GM12878 (cell line): ENCODE measurements at places on chromosomes 11 and 22.
A peak's percentile ranks its signal among the peaks of the same experiment; 100 is the strongest.

- DNase-seq, result no peak
Measured at GRCh38 chr11:7561562-7561961, 47.8 kb downstream of the PPFIBP2 start.

- no peak for DNase-seq
Measured at GRCh38 chr22:38310518-38311322, 6.5 kb downstream of the CSNK1E start.

GRCh38 chr11:26976389-26976788 lies 17.5 kb upstream of the FIBIN start:
- no peak for DNase-seq

GRCh38 chr11:105491394-105491793 lies 118.5 kb upstream of the GRIA4 start:
- no peak for DNase-seq

GRCh38 chr22:47631571-47632102 lies 869.2 kb downstream of the TBC1D22A start:
- DNase-seq, result no peak

DNA sequence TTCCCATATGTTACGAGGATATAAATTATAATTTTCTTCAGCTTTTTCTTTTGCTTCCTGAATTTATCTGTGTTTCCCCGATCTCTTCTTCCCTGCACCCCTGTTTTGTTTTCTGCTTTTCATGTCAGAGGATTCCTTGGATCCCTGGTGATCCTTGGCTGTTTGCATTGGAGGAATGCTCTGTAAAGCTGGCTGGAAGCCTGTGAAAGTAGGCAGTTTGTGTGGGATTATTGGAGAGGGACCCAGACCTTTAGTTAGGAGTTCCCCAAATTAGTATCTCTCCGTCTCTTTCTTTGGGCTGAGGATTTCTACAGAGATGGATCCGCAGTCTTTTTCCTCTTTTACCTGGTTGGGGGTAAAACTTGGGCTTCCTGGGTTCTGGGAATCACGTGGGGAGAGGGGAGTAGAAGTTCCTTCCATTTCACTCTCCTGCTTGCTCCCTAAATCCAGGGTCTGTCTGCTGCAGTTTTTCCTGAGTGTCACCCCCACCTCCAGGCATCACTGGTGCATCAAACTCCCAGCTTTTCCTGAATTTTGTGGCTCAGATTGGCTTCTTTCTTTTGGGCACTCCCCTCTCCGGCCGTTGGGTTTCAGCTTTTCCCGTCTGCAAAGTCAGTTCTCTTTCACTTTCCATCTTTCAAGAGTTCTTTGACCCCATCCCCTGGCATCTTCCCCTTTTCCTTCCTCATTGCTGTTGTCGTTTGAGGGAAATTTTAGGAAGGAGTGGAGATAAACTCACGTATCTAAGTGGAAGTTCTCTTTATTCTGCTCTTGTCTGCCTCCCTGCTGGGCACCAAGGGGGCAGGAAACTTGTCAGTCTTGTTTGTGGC lies 79.1 kb upstream of the ALX4 start:
- no peak for DNase-seq

DNA sequence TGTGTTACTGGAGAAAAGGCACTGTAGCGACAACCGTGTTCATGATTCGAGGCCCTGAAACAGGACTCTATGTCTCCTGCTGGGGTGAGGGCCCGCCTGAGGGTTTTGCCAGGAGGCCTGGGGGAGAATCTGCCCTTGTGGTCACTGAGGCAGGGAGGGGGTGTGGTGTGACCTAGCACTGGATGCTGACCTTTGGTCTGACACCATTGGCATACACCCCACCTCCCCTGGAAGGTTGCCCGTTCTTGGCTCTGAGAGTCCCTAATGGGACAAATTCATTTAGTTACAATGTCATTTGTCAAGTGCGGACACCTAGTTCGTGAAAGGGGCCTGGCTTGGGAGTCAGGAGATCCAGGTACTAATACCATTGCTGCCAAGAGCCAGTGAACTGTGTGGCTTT lies 29.0 kb downstream of the NECTIN1 start:
- no peak for DNase-seq

- DNase-seq, result no peak
Measured at GRCh38 chr11:110565357-110566336, 135.9 kb downstream of the FDX1 start.

- DNase-seq, result no peak
Measured at GRCh38 chr11:110454609-110455008, 24.9 kb downstream of the FDX1 start.

- DNase-seq, result no peak
Measured at GRCh38 chr11:83035070-83035854, 36.4 kb downstream of the RAB30 start.

- peak; percentile 28 for DNase-seq
Measured at GRCh38 chr11:74449369-74449931, 17.9 kb downstream of the KCNE3 start.

DNA sequence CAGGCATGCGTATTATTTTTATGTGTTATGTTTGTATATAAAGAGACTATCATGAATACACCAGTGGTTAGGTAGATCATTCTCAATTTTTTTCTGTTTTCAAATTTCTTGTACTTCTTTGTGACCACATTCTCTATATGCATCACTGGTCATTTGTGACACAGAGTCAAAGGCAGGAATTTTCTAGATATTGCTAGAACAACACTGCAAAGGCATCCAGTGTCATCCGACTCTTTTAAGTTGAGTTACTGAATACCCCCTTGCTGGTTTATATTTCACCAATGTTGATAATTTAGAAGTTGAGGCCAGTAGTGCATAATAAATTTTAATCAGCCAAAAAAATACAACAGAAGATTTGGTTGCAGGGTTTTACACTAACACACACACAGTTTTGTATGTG lies 351.8 kb downstream of the CASP12 start:
- no peak for DNase-seq

GRCh38 chr22:39627865-39628562 lies 57.5 kb downstream of the CACNA1I start:
- no peak for DNase-seq

DNA sequence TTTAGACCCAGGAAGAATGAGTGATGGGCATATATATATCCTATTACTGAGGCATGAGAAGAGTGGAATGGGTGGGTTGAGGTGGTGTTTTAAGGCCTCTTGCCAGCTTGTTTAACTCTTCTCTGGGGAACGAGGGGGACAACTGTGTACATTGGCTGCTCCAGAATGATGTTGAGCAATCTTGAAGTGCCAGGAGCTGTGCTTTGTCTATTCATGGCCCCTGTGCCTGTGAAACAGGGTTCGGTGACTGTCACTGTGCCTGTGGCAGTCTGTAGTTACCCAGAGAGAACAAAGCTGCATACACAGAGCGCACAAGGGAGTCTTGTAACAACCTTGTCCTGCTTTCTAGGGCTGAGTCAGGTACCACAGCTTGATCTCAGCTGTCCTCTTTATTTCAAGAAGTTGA lies 11.7 kb downstream of the LIMK2 start:
- DNase-seq, result no peak

- no peak for DNase-seq
Measured at GRCh38 chr11:105700271-105700670, 90.4 kb downstream of the GRIA4 start.

DNA sequence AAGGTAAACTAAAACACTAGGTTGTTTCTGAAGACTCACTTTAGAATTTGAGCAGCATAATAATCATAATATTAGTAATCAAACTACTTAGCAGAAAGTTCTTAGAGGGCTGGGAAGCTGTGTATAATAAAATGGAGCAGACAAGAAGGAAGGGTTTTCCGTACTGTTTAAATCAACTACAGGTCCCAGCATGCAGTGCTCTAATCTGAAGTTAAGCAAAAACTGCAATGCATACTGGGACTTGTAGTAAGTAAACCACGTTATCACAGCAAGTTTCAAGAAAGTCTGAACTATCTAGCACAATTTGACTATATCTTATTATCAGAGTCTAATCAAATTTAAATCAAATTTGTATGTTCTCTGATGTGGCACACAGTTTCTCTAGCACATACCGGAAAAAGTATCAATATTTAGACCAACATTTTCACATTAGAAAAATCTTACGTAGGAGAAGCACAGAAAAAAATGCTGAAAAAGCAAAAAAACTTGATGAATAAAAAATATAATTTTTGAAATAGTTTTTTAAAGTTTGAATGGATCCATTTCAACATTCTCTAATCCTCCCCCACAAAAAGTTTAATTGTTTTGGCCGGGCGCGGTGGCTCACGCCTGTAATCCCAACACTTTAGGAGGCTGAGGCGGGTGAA lies 8.2 kb downstream of the PHF21A start:
- DNase-seq, result no peak

GRCh38 chr11:17721242-17721999 lies 2.0 kb downstream of the MYOD1 start:
- no peak for DNase-seq

GRCh38 chr11:33742249-33742851 lies 6.1 kb upstream of the CD59 start:
- no peak for DNase-seq

GRCh38 chr11:119210050-119210449 lies 3.9 kb downstream of the CBL start:
- DNase-seq, result no peak

DNA sequence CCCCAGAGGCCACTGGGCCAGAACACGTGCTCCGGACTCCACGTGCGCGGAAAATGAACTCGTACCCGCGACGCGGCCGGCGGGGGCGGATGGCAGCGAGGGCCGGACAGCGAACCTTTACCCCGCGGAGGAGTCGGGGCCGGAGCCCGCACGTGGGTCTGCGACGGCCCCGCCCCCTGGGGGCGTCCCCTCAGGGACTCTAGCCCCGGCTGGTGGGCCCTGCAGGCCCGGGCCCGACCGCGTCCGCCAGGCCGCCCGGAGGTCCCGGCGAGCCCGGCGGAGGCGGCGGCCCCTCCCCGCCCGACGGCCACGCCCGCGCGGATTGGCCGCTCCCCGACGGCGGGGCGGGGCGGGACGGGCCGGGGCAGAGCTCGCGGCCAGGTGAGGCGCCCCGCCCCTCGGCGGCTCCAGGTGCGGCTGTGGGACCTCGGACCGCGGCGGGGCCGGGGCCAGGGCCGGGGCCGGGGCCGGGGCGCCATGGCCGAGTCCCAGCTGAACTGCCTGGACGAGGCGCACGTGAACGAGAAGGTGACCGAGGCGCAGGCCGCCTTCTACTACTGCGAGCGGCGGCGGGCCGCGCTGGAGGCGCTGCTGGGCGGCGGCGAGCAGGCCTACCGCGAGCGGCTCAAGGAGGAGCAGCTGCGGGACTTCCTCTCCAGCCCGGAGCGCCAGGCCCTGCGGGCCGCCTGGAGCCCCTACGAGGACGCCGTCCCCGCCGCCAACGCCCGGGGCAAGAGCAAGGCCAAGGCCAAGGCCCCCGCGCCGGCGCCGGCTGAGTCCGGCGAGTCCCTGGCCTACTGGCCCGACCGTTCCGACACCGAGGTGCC lies at the start of gene FAM83F:
TSS of gene FAM83F (plus strand) at position 389 of the 827 bp plus-strand sequence. CDS start at position 478, 89 bp downstream.
- no peak for DNase-seq

DNA sequence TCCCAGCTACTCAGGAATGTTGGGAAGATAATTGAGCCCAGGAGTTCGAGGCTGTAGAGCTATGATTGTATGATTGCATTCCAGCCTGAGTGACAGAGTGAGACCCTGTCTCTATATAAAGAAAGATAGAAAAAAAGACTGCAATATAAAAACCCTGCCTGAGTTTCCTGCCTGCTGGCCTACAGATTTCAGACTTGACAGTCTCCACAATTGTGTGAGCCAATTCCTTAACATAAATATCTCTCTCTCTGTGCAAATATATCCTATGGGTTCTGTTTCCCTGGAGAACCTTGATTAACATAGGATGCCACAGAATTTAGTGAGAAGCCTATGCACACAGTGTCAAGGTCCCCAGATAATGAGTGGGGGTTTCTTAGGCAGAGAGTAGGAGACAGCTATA lies 32.5 kb upstream of the ZBTB44 start:
- no peak for DNase-seq

DNA sequence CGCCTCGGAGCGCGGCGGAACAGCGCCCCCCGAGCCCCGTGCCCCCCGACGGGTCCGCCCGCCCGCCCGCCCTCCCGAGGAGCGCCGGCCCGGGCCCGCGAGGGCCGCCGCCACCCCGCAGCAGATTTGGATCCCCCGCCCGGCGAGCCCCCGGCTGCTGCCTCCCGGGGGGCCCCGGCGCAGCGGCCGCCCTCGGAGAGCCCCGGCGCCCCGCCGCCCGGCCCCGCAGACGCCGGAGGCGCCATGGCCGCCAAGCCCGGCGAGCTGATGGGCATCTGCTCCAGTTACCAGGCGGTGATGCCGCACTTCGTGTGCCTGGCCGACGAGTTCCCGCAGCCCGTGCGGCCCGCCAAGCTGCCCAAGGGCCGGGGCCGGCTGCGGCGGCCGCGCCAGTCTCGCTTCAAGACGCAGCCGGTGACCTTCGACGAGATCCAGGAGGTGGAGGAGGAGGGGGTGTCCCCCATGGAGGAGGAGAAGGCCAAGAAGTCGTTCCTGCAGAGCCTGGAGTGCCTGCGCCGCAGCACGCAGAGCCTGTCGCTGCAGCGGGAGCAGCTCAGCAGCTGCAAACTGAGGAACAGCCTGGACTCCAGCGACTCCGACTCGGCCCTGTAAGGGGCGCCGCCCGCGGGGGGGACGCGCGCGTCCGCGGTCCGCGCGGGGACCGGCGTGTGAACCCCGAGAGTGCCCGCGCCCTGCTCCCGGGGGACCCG lies 380 bp downstream of the C11orf96 start:
- DNase-seq, result no peak

GRCh38 chr11:128477278-128477677 lies 110.1 kb downstream of the ETS1 start:
- no peak for DNase-seq

DNA sequence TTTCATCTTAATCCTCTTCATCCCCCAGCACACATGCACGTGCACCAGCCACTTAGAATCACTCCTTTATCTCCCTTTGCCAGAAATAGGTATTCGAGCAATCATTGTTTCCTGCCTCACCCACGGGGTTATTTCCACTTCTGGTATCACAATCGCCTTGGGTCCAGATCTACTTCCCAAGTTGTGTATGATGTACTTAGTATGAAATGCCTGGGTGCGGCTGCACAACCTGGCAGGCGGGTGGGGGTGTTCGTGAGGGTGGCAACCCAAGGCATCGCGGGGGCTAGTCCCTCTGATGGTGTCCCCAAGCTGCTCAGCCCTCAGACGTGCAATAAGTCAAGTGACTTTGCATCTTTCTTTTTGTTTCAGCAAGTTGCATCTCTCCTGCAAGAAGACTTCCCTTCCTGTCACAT lies 475.6 kb downstream of the MIAT start:
- DNase-seq, result no peak

DNA sequence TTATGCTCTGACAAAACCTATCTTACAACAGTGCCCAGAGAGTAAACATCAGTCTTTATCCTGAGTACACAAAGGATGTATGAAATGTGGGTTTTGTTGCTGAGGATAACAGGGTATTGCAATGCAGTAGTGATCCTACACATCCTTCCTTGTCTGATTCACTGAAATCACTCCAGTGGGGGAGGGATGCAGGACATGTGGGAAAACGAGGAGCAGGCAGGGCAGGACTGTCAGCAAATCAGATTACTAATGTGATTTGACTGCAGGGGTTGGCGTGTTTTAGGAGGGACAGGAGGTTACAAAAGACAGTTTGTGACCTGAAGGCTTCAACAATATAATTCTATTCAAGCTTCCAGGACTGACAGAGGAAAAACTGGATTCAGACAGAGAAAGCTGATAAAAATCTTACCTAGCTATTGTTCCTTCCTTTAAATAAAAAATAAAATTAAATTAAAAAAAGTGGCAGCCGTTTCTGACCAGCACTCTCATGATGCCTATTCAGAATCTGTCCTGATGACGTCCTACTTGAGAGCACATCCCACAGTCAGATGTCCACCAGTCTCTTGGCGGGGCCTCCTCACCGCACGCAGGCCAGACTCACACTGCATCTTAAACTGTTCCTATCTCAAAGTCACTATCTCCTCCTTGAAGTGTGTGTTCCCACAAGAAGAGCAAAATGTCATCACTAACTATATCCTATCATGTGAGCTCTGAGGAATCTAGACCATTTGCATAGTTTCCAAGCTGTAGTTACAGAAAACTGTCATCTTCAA lies 50.6 kb upstream of the MN1 start:
- no peak for DNase-seq
